Adipocyte (in vitro differentiated cells): ENCODE measurements at places on chromosomes 6 and 20.

GRCh38 chr6:44784195-44784594, 396.7 kb downstream of the CDC5L start:
- DNase-seq: no peak

- no peak for DNase-seq
Observed at GRCh38 chr20:14116037-14116436, 120.7 kb downstream of the MACROD2 start.

DNA sequence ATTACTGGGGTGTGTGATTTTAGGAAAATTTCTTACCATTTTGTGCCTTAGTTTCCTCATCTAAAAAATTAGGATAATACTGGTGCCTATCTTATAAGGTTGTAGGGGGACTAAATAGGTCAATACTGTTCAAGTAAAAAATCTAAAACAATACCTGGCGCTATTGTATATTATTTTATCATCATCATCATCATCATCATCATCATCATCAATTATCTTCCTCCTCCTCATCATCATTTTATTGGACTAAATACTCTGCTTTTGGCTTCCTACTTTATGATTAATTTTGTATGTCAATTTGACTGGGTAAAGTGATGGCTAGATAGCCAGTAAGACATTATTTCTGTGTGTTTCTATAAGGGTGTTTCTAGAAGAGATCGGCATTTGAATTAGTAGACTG, 435.5 kb downstream of the DHX35 start:
- no peak for DNase-seq

GRCh38 chr6:161748535-161749416, 474.9 kb upstream of the AGPAT4 start:
- peak; percentile 5 for DNase-seq

GRCh38 chr6:106751501-106752252, 122.3 kb downstream of the QRSL1 start:
- DNase-seq: no peak
